Esophagus muscularis mucosa (tissue), 4 donors: ENCODE measurements at places on chromosomes 7 and 10.

DNA sequence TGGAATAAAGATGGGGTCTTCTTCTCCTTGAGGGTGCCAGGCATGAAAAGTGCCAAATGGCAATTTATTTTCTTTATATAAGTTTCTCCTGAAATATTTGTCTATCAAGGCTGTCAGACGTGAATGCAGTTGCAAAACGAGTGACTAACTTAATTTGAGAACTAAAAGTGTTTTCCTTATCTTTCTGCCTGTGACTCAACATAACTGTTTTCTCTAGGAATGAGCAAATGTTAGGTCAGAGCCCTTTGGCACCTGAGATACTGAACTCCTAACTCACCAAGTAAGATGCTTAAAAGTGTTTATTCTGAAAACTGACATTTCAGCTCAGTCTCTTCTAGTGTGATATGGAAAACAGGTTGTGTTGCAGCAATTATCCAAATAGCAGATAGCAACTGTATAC lies 197.0 kb downstream of the STK31 start:
- no peak overlapping the region for H3K27ac ChIP-seq
- no peak overlapping the region for H3K4me3 ChIP-seq
- no peak for DNase-seq
- H3K36me3 ChIP-seq = no peaks in the 10 kb centered on the region
- no peaks in the 10 kb centered on the region for H3K4me1 ChIP-seq

- H3K4me3 ChIP-seq = no peak overlapping the region
- H3K27ac ChIP-seq = peak overlapping the region; percentile 76
- no peaks in the 10 kb centered on the region for H3K27me3 ChIP-seq
- no peak for DNase-seq
- H3K4me1 ChIP-seq = peaks cover 98% of the 10 kb centered on the region
Measured at GRCh38 chr7:137993395-137993743, 8.5 kb downstream of the CREB3L2 start.

GRCh38 chr7:27169658-27170425 lies 4.3 kb downstream of the HOXA10 start:
- DNase-seq = no peak
- peaks cover 62% of the 10 kb centered on the region for H3K4me1 ChIP-seq
- no peak overlapping the region for H3K27ac ChIP-seq
- no peaks in the 10 kb centered on the region for H3K36me3 ChIP-seq
- H3K4me3 ChIP-seq = no peak overlapping the region

- H3K4me1 ChIP-seq = no peaks in the 10 kb centered on the region
- DNase-seq = no peak
- no peak overlapping the region for H3K4me3 ChIP-seq
Measured at GRCh38 chr7:51611937-51612336, 295.3 kb upstream of the COBL start.
